Left lung (tissue), 14 donors: ENCODE measurements at places on chromosomes 1 and 21. TPM values are rescaled to one million over a fixed set of nuclear protein-coding genes. Genes with fewer than 3 reads are reported as not detected.

LTN1 gene
- total RNA-seq, result 24.9 TPM

- H3K4me3 ChIP-seq, result no peak overlapping the region
- DNase-seq, result no peak
- H3K36me3 ChIP-seq, result no peaks in the 10 kb centered on the region
- H3K27me3 ChIP-seq, result no peaks in the 10 kb centered on the region
- no peak overlapping the region for H3K27ac ChIP-seq
- H3K4me1 ChIP-seq, result no peaks in the 10 kb centered on the region
Measured at GRCh38 chr1:210715072-210715471, 386.4 kb downstream of the HHAT start.

CD1E gene
- 0.16 TPM for total RNA-seq

DNA sequence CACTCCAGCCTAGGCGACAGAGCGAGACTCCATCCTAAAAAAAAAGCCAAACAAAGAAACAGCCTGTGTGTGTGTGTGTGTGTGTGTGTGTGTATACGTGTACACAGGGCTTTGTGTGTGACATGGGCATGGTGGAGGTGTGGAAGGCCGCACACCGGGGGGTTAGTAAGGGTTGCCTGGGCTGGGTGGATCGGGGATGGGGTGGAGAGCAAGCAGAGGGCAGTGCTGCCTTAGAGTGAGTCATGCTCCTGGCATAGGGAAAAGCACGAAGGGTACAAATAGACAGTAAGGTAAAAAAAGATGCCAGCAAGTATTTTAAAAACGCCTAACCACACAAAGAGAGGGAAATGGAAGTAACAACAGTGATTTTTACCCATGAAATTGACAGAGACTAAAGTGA, 6.2 kb downstream of the PRMT2 start:
- H3K36me3 ChIP-seq, result peaks cover 62% of the 10 kb centered on the region
- no peak overlapping the region for H3K4me3 ChIP-seq

DNA sequence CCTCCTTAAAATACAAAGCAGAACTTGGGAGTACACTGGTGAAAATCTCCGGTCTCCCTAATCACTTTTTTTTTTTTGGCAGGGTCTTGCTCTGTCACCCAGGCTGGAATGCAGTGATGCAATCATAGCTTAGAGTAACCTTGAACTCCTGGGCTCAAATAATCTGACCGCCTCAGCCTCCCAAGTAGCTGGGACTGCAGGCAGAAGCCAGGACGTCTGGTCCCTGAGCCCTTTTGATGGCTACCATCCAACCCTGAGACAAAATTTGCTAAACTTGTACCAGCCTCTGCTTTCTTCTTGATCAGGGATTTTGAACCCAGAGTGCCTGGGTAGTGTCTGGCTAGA, 4.1 kb downstream of the L1TD1 start:
- peaks cover 42% of the 10 kb centered on the region for H3K27me3 ChIP-seq
- DNase-seq, result no peak
- H3K36me3 ChIP-seq, result no peaks in the 10 kb centered on the region

RHBDL2 gene
- total RNA-seq, result 2.7 TPM

LIPI gene
- not detected for total RNA-seq

GRCh38 chr21:44013380-44014088, 1.4 kb downstream of the TRAPPC10 start:
- peak overlapping the region; percentile 94 for H3K27ac ChIP-seq
- no peaks in the 10 kb centered on the region for H3K27me3 ChIP-seq
- DNase-seq, result no peak
- H3K4me1 ChIP-seq, result peaks cover 61% of the 10 kb centered on the region
- no peaks in the 10 kb centered on the region for H3K36me3 ChIP-seq
- H3K4me3 ChIP-seq, result peak overlapping the region; percentile 76

- no peak for DNase-seq
- H3K27me3 ChIP-seq, result no peaks in the 10 kb centered on the region
- H3K27ac ChIP-seq, result peak overlapping the region; percentile 36
- no peaks in the 10 kb centered on the region for H3K4me1 ChIP-seq
- peaks cover 32% of the 10 kb centered on the region for H3K36me3 ChIP-seq
Measured at GRCh38 chr1:169833179-169833901, 38.6 kb upstream of the METTL18 start.

GRCh38 chr1:41410462-41410861, 49.2 kb downstream of the FOXO6 start:
- H3K36me3 ChIP-seq, result no peaks in the 10 kb centered on the region
- no peaks in the 10 kb centered on the region for H3K4me1 ChIP-seq
- H3K27ac ChIP-seq, result no peak overlapping the region

FRRS1 gene
- 12.3 TPM for total RNA-seq

DNA sequence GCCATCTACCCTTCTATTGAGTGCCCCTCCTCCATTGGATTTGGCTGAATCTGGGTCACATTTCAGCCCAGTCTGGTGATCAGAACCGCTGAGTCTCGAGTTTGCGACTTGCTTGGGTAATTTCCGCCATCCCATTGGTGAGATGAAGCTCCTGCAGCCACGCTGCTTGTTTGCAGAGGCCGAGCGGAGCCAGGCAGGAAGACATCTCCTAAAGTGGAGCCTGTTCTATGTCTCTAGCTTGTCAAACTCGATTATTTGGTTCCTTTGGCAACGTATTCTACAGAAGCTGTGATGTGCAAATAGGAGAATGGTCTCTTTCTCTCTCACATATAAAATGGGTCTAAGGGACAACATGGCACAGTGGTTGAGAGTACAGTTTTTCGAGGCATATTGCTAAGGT, 206.8 kb upstream of the PLXNA2 start:
- no peaks in the 10 kb centered on the region for H3K27me3 ChIP-seq
- H3K27ac ChIP-seq, result no peak overlapping the region
- no peak for DNase-seq
- H3K36me3 ChIP-seq, result no peaks in the 10 kb centered on the region
- no peak overlapping the region for H3K4me3 ChIP-seq
- H3K4me1 ChIP-seq, result no peaks in the 10 kb centered on the region

GRCh38 chr1:45378184-45378583, 37.9 kb upstream of the MUTYH start:
- H3K4me3 ChIP-seq, result no peak overlapping the region
- DNase-seq, result no peak
- no peaks in the 10 kb centered on the region for H3K4me1 ChIP-seq
- H3K36me3 ChIP-seq, result no peaks in the 10 kb centered on the region
- no peak overlapping the region for H3K27ac ChIP-seq

PPP1R12B gene
- 41.6 TPM for total RNA-seq

GRCh38 chr1:68365709-68366382, 83.9 kb downstream of the RPE65 start:
- no peaks in the 10 kb centered on the region for H3K27me3 ChIP-seq
- no peaks in the 10 kb centered on the region for H3K4me1 ChIP-seq
- H3K4me3 ChIP-seq, result no peak overlapping the region
- no peak for DNase-seq

C4BPB gene
- 6.4 TPM for total RNA-seq

GRCh38 chr1:187696073-187696472, 867.3 kb downstream of the PLA2G4A start:
- H3K27ac ChIP-seq, result no peak overlapping the region
- H3K4me1 ChIP-seq, result no peaks in the 10 kb centered on the region
- no peaks in the 10 kb centered on the region for H3K36me3 ChIP-seq

ADCY10 gene
- total RNA-seq, result not detected

GPR37L1 gene
- 0.09 TPM for total RNA-seq

DNA sequence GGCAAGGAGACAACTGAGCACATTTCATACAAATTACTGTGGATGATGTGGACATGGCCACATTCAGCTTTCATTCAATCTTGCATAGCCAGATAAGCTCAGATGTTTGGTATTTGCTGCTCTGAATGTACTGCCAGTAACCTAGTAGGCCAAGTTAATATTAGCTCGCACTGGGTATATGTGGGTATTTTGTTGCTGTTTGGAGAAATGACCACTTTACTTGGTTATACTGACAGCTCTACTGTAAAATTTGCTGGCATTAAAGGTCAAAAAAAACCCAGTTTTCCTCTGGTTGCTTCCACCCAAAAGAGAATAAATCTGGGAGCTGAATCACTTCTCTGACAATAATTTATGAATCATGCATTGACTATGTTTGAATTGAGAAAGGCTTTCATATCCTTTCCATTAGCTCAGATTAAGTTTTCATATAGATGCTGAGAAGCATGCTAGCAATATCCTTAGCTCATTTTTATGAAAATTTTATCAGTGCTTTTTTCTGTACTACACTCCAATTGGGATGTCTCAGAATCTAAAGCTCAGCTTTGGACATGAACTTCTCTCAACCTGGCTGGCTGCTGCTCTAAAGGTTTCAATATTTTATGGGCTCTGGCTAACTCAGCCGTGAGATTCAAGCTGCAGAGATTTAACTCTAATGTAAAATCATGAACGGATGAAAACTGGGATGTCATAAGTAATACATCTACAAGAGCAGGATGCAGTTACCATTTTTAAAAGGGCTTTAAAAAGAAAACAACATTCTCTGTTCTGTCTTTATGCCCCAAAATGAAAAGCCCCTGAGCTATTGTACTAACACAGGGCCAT, 330.0 kb downstream of the BARHL2 start:
- no peak overlapping the region for H3K4me3 ChIP-seq
- DNase-seq, result no peak
- no peaks in the 10 kb centered on the region for H3K27me3 ChIP-seq
- H3K27ac ChIP-seq, result no peak overlapping the region
- no peaks in the 10 kb centered on the region for H3K36me3 ChIP-seq
- H3K4me1 ChIP-seq, result no peaks in the 10 kb centered on the region

GRCh38 chr21:38596264-38597042, 98.2 kb upstream of the ERG start:
- H3K4me3 ChIP-seq, result no peak overlapping the region
- H3K27me3 ChIP-seq, result peaks cover 5% of the 10 kb centered on the region
- H3K4me1 ChIP-seq, result no peaks in the 10 kb centered on the region
- no peak for DNase-seq

DNA sequence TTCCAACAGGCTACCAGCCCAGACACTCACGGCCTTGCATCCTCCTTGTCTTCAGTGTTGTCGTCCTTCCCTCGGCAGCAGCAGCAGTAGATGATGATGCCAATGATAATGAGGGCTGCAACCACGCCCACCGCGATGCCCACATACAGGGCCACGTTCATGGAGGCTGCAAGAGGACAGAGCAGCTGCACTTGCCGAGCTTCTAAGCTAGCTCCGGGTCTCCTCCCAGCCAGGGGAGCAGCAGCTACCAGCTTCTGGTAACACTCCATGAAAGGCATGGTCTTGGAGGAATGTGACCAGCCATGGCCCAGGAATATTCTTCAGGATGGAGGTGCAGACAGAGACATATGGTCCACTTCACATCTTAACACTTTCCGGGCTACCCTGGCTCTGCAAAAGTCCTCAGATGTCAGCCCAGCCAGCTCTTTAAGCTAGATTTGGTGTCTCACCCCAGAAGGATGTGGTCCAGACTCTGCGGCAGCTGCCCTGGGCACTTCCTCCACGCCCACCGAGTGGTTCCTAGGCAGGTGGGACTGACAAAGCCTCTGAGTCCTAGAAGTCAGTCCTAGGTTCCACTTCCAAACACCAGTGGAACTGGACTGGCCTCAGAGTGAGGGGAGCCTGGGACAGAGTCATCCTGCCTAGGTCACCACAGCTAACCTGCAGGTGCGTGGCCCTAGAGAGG, 35.1 kb downstream of the GPA33 start:
- DNase-seq, result no peak
- no peaks in the 10 kb centered on the region for H3K36me3 ChIP-seq
- no peaks in the 10 kb centered on the region for H3K27me3 ChIP-seq
- no peak overlapping the region for H3K4me3 ChIP-seq

GRCh38 chr1:235100194-235100772, 28.4 kb downstream of the TOMM20 start:
- no peak overlapping the region for H3K4me3 ChIP-seq
- no peak overlapping the region for H3K27ac ChIP-seq
- no peaks in the 10 kb centered on the region for H3K27me3 ChIP-seq
- no peaks in the 10 kb centered on the region for H3K36me3 ChIP-seq
- H3K4me1 ChIP-seq, result no peaks in the 10 kb centered on the region

- no peak overlapping the region for H3K27ac ChIP-seq
- DNase-seq, result no peak
- no peak overlapping the region for H3K4me3 ChIP-seq
- H3K27me3 ChIP-seq, result no peaks in the 10 kb centered on the region
- H3K36me3 ChIP-seq, result no peaks in the 10 kb centered on the region
- peaks cover 15% of the 10 kb centered on the region for H3K4me1 ChIP-seq
Measured at GRCh38 chr1:225629483-225629882, 23.4 kb downstream of the ENAH start.

HORMAD1 gene
- 2.5 TPM for total RNA-seq

- no peaks in the 10 kb centered on the region for H3K27me3 ChIP-seq
- no peaks in the 10 kb centered on the region for H3K4me1 ChIP-seq
- H3K27ac ChIP-seq, result no peak overlapping the region
- DNase-seq, result no peak
- H3K4me3 ChIP-seq, result no peak overlapping the region
Measured at GRCh38 chr21:34732388-34732821, 63.6 kb downstream of the CLIC6 start.

GPR25 gene
- total RNA-seq, result 0.52 TPM

GRCh38 chr1:86703696-86704457, 499 bp upstream of the SH3GLB1 start:
- peak overlapping the region; percentile 100 for H3K27ac ChIP-seq
- H3K36me3 ChIP-seq, result no peaks in the 10 kb centered on the region
- no peak for DNase-seq
- H3K27me3 ChIP-seq, result no peaks in the 10 kb centered on the region
- peaks cover 43% of the 10 kb centered on the region for H3K4me1 ChIP-seq
